Osteoblast (primary cell): ENCODE measurements at places on chromosomes 12 and 14. TPM values are rescaled to one million over a fixed set of nuclear protein-coding genes. Genes with fewer than 3 reads are reported as not detected.

EIF5 gene
- 197 and 221 TPM in 2 replicates for total RNA-seq

CEP170B gene
- 17.1 and 21.0 TPM in 2 replicates for total RNA-seq

MAPKAPK5 gene
- total RNA-seq: 31.5 and 32.9 TPM in 2 replicates

BEST3 gene
- total RNA-seq: under 0.01 TPM in 1 of 2 replicates, not detected in the other

GRCh38 chr14:63604626-63605025 lies 37.0 kb downstream of the WDR89 start:
- H3K4me1 ChIP-seq: no peaks in the 10 kb centered on the region
- DNase-seq: no peak
- peaks cover 2% of the 10 kb centered on the region for H3K36me3 ChIP-seq
- H3K27ac ChIP-seq: no peak overlapping the region
- no peak overlapping the region for H3K4me3 ChIP-seq

DNA sequence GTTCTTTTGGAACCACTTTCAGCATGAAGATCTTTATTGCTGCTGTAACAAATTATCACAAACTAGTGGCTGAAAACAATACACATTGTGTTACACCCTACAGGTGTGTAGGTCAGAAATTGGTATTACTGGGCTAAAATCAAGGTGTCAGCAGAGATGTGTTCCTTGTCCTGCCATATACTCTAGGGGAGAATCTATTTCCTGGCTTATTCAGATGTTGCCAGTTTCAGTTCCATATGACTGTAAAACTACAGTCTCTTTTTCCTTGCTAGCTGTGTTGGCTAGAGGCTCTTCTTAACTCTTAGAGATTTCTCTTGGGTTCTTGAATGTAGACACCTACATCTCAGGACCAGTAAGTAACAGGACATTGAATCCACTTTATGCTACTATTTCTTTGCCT lies 215.6 kb upstream of the PPFIA2 start:
- DNase-seq: no peak
- H3K36me3 ChIP-seq: no peaks in the 10 kb centered on the region
- no peaks in the 10 kb centered on the region for H3K4me1 ChIP-seq
- H3K27ac ChIP-seq: no peak overlapping the region
- no peak overlapping the region for H3K4me3 ChIP-seq

- no peak overlapping the region for H3K27ac ChIP-seq
- no peaks in the 10 kb centered on the region for H3K36me3 ChIP-seq
These were observed 231.8 kb upstream of the NPAS3 start for GRCh38 chr14:32706721-32707519.

GRCh38 chr12:95633732-95634465 lies 82.6 kb upstream of the USP44 start:
- H3K4me1 ChIP-seq: peaks cover 29% of the 10 kb centered on the region
- H3K4me3 ChIP-seq: no peak overlapping the region
- H3K27me3 ChIP-seq: no peaks in the 10 kb centered on the region
- H3K36me3 ChIP-seq: no peaks in the 10 kb centered on the region
- H3K27ac ChIP-seq: peak overlapping the region; percentile 88
- no peak for DNase-seq
